ENCODE measurements at places on chromosomes 1 and 21.
A peak's percentile ranks its signal among the peaks of the same experiment; 100 is the strongest.

GRCh38 chr1:30353637-30354036 lies 369.7 kb downstream of the MATN1 start:
- no peak for DNase-seq

DNA sequence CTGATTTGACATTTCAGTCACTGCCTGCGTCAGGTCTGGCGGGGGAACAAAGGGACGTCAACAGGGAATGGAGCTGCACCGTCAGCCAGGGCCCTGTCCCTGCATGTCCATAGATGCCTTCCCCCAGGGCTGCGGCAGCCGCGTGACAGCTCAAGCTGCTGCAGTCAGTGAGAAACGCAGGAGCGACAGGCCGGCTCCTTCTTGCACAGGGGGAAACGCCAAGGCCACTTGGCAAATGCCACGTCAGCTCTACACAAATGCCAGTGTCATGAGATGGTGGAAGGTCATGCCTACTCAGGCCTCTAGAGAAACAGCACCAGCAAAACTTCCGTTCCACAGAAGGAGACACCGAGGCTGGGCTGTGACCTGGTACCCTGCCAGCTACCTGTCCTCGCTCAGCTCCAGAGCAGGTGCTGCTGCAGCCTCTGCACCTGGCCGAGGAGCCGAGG lies 37.7 kb downstream of the SYF2 start:
- DNase-seq, result no peak

GRCh38 chr1:228402641-228403025 lies 4.0 kb downstream of the TRIM11 start:
- DNase-seq, result no peak

- DNase-seq, result peak; percentile 54
Observed at GRCh38 chr1:116020668-116021272, 44.5 kb downstream of the SLC22A15 start.

DNA sequence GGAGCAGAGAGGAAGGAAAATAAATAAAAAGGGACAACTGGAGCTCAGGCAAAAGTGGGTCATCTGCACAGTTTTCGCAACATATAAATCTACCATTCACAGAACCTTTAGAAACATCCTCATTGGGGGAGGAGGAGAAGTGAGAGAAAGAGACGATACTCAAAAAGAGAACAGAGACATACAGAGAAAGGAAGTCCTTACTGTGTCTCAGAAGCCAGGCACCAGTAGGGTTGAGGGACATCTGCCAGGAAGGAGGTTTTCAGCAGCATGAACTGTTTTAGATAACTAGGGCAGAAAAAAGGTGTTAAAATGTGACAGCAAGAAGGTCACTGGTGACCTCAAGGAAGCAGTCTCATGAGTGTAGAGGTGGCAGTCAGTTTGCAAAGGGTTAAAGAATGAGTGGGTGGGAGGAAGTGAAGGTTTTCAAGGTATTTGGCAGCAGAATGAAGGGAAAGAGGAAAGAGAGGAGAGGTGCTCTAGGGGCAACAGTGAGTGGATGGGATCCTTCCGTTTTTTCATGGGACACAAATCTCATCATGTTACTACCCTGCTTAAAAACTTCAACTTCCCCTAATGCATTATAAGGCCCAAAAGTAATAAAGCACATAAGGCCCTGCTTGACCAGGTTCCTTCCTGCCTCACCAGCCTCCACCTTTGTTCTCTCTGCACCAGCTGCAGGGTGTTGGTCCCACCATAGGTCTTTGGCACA lies 9.5 kb downstream of the JAK1 start:
- peak; percentile 81 for DNase-seq

GRCh38 chr1:101077849-101078248 lies 52.3 kb upstream of the DPH5 start:
- DNase-seq, result no peak

GRCh38 chr1:221431068-221431651 lies 310.7 kb downstream of the DUSP10 start:
- DNase-seq, result no peak

DNA sequence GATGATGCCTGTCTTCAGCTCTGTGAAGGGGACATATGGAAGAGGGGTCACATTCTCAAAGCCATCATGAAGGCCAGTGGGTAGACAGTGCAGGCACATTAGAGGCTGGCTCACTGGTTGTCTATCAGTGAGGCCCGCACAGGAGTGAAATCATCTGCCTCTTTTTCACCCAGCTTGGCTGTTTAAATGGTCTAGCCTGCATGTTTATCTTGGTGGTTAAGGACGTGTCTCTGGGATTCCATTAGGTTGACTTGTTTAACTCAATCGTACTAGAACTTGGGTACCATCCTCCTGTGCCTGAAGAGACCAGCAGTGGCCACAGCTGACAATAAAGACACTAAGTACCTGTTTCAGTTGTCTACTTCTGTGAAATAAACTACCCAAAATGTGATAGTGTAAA lies 219.3 kb downstream of the PLPP3 start:
- no peak for DNase-seq

GRCh38 chr1:211985556-211986264 lies 49.6 kb downstream of the INTS7 start:
- peak; percentile 64 for DNase-seq

DNA sequence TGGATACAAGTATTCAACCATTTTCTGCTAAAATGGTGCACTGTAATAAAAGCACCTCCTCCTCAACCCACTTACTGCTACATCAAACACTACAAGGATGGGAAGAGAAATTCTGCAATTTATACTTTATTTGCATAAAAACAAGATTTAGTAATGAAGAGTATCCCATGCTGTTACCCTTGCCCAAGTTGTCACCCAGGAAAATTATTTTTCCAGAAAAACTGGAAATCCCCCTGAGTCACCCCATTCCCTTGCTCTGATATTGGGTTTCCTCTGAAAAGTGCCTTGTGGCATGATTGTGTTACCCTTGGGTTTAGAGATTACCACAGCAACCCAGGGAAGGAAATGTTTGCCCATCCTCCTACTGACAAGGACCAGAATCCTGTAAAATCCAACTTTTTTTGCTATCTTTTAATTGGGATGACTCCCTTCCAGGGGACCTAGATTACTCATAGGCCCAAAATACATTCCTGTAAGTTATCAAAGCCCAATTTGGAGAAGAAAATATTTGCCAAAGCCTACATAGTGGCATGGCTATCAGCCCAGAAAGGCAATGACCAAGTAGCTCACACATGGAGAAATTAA lies 16.5 kb upstream of the ZC3H11B start:
- DNase-seq, result no peak

DNA sequence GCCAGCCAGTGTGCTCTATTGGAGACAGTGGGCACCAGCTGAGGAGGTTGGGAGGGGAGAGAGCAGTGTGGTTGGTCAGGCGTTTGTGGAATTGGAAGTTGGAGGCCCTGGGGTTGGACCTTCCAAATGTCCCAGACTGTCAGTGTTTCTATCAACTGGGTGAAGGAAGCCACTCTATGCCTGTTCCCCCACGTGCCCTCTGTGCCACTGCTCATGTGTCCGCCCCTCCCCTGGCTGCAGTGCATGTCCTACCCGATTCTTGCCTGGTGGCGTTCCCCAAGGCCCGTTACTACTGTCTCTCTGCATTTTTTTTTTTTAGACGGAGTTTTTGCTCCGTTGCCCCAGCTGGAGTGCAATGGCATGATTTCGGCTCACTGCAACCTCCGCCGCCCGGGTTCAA lies 21.1 kb downstream of the ADORA1 start:
- DNase-seq, result no peak

Measured in GM10248 (cell line).